Thyroid gland (tissue), 4 donors: ENCODE measurements at places on chromosomes 16 and 17. TPM values are rescaled to one million over a fixed set of nuclear protein-coding genes. Genes with fewer than 3 reads are reported as not detected.

The PROCA1 gene
- 4.3 TPM for total RNA-seq

The SULT1A3 gene
- total RNA-seq = 8.9 TPM

The KCNG4 gene
- total RNA-seq = not detected

The RBL2 gene
- total RNA-seq = 163 TPM

The GAS7 gene
- 30.3 TPM for total RNA-seq

The SPEM2 gene
- total RNA-seq = not detected

The PDXDC1 gene
- 80.5 TPM for total RNA-seq
